ENCODE measurements at places on chromosomes 4 and X.

DNA sequence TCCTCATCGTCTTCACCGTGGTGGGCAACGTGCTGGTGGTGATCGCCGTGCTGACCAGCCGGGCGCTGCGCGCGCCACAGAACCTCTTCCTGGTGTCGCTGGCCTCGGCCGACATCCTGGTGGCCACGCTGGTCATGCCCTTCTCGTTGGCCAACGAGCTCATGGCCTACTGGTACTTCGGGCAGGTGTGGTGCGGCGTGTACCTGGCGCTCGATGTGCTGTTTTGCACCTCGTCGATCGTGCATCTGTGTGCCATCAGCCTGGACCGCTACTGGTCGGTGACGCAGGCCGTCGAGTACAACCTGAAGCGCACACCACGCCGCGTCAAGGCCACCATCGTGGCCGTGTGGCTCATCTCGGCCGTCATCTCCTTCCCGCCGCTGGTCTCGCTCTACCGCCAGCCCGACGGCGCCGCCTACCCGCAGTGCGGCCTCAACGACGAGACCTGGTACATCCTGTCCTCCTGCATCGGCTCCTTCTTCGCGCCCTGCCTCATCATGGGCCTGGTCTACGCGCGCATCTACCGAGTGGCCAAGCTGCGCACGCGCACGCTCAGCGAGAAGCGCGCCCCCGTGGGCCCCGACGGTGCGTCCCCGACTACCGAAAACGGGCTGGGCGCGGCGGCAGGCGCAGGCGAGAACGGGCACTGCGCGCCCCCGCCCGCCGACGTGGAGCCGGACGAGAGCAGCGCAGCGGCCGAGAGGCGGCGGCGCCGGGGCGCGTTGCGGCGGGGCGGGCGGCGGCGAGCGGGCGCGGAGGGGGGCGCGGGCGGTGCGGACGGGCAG, 792 bp downstream of the ADRA2C start:
- DNase-seq = no peak

- no peak for DNase-seq
Observed at GRCh38 chrX:8755813-8756212, 23.9 kb upstream of the ANOS1 start.

DNA sequence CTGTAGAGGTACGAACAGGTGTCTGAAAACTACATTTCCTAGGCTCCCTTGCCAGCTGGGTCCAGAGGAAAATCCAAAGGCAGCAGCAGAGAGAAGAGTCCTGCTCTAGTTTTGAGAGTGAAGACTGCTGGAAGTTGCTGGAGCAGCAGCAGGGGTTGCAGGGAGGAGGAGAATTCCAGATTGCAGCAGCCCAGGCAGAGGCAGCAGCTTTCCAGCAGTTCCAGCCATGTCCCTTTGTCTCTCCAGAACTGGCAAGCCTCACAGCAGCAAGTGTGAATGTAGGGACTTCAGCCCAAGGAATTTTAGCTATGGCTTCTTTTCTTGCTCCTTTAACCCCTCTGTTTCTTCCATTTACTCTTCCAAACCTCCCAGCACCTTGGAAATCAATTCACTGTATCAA, 24.1 kb upstream of the STIM2 start:
- DNase-seq = no peak

GRCh38 chrX:110402091-110402849, 43.6 kb downstream of the RTL9 start:
- DNase-seq = no peak

- no peak for DNase-seq
Observed at GRCh38 chr4:69875576-69875975, 15.6 kb upstream of the SULT1E1 start.

GRCh38 chr4:174874898-174875297, 43.3 kb upstream of the ADAM29 start:
- DNase-seq = no peak

- no peak for DNase-seq
Observed at GRCh38 chr4:154424810-154425484, 66.7 kb downstream of the DCHS2 start.

- DNase-seq = no peak
Observed at GRCh38 chr4:88533937-88534750, 10.6 kb upstream of the PYURF start.

GRCh38 chrX:37825215-37825842, 22.0 kb downstream of the DYNLT3 start:
- DNase-seq = peak; percentile 11

DNA sequence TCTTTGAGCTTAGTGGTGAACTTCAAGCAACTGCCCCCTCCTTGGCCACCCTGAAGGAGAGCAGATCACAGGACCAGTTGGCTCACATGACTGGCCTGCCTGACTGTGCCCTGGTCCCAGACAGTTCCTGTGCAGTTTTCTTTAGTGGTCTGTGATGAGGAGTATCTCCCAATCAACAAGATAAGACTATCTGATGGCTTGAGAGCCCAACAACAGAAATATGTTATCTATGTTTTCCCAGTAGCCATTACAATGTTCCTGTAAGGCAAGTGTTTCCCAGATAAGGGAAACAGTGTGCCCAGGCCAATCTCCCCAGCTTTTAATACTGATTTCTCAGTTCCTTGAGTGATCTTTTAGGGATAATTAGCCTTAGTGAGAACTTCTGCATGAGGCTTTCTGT, 14.2 kb upstream of the TIMM8A start:
- no peak for DNase-seq

- DNase-seq = no peak
Observed at GRCh38 chr4:159227984-159228383, 125.1 kb downstream of the RAPGEF2 start.

DNA sequence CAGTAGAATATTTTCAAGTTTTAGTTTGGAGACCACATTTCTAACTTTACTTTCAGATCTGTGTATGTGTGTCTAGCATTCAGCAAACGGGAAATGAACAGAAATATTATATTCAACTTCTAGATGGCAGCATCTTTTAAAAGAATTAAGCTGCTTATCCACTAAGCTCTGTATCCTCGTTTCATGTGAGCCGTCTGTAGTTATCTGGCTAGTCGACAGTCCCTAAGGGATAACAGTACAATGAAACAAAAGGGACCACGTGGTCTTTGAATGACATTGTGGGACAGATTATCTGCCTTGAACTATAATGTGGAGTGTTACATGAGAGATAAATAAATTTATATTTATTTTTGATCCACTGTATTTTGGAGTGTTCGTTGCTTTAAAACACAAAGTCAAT, 35.8 kb upstream of the PRSS12 start:
- no peak for DNase-seq

GRCh38 chr4:113960684-113961321, 18.6 kb downstream of the ARSJ start:
- DNase-seq = no peak

DNA sequence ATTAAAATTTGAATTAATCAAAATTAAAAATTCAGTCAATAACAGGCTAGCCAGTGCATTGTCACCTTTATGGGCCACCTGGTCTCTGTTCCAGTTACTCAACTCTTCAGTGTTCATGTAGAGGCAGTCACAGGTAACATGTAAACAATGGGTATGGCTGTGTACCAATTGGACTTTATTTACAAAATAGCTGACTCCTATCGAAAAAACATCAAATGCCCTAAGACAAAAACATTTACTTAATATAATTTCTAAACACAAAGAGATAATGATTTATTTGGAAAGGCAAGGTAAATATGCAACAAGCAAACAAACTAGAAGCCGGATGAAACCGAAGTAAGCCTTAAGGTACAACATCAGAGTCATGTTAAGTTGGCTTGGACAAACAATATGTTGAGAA, 8.8 kb downstream of the TMEM150C start:
- DNase-seq = no peak

DNA sequence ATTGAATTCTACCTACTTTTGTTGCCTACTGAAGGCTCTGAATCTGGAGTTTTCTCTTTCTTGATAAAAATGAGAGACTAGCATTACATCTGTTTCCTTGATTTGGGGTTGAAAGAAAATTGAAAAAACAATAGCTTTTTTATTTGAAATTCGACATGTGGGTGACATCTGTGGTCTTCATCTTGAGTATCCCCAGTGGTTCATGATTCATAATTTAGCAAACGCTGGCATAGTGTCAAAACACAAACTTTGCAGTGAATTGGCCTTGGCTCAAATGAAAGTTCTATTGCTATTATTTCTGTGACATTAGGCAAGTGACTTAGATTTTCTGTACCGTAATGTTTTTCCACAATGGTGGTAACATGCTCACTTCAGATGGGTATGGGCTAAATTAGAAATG, 747.6 kb downstream of the PCDH7 start:
- no peak for DNase-seq

DNA sequence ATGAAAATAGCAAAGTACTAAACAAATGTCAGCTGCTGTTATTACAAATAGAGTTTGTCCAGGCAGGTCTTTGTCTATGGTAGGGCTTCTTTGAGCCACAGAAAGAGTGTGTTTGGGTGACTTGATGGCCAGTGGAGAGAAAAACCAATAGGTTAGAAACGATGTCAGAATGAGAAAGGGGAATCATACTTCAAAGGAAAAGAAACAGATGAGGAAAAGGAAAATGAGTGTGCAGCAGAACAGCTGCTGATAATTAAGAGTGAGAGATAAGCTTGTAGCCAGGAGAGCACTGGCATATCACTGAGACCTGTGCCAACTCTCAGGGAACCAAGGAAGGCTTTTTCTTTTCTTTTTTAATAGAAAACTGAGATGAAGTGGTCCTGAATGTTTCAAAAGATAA, 257.2 kb downstream of the ARHGAP24 start:
- no peak for DNase-seq

DNA sequence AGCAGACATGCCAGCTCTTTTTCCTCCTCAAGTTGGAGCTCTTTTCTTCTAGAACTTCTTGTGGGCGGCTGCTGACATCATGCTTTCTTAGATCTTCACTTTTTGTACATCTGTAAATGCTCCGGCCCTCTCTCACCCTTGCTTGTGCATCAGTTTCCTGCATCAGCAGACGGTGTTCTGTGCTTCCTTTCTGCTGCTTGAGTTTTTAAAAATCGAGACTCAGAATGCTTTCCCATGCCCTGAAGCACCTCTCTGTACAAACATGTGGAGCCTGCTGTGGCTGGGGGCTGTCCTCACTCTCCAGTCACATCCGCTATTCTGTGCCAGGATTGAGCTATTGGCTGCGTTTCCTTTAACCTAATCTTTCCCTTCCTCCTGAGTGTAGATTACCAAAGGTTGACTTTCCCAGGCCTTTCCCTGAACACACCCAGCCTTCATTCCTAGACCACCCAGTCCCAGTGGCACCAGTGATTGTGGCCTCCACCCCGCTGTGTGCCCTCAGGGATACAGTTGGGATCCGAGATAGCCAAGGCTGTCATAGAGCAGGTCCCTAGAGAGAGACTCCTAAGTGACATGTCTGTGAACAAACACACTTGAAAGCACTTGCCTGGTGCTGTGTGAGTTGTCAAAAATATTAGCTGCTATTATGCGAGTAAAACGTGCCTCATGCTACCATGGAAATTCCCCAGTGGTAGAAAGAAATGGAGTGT, 41.9 kb downstream of the TNIP2 start:
- DNase-seq = peak; percentile 1

- DNase-seq = no peak
Observed at GRCh38 chr4:19739101-19739651, 512.5 kb upstream of the SLIT2 start.

DNA sequence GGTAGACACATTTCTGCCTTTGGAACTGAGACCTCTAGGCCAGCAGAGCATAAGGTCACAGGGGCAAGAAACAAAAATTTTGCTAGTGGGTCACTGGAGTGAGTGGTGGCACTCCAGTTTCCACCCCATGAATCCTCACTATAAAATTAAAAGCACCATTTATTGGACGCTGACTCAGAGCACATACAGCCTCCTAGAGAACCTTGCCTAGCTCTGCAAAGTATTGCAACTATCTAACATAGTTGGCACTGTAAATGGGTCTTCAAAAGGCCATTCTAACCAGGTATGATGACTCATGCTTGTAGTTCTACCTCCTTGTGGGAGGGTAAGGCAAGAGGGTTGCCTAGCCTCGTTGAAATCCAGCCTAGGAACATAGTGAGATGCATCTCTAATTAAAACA, 25.1 kb downstream of the RRAGB start:
- no peak for DNase-seq

DNA sequence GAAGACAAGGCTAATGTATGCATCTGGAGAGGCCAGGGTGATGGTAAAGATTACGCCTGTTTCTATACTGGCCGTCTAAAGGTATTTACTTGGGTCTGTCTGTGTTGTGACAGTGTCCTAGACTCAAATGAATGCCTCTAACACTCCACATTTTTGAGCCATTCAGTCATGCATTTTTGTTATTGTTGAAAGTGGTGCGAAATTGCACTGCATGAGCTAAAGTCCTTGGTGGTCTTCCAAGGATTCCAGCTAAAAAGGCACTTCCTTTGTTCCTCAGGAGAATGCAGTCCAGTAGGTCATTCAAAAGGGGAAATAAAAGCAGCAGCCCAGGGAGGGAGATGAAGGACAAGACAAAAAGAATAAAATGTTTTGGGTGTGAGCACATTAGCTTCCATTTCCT, 3.0 kb downstream of the GPC4 start:
- no peak for DNase-seq

DNA sequence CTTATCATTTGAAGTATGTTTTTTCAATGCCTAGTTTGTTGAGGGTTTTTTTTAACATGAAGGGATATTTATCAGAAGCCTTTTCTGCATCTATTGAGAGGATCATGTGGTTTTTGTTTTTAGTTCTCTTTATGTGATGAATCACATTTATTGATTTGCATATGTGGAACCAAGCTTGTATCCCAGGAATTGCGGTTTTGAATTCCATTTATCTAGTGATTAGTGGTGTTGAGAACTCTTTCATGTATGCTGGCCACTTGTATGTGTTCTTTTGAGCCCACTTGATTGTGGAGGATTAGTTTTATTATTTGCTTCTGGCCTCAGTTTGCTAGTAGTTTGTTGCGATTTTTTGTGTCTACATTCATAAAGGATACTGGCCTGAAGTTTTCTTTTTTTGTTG, 85.0 kb upstream of the CNKSR2 start:
- DNase-seq = no peak

- DNase-seq = no peak
Observed at GRCh38 chr4:122908223-122908622, 14.2 kb downstream of the NUDT6 start.

DNA sequence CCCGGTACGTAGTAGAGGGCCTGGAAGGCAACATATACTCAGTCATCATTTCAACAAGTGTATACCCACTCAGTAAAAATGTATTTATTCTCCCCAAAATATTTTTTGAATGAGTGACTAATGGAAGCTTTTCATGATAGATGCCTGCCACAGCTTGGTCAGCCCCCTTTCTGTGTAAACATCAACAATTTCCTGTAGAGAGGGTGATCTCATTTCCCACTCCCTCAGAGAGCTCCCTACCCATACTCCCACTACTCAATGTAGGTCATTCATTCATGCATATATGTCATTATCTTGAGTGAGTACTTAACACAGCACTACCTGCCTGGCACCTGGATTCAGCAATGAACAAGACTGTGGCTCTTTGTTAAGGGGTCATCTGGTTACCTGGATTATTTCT, 81.9 kb downstream of the STK32B start:
- no peak for DNase-seq

- DNase-seq = no peak
Observed at GRCh38 chr4:88771883-88772450, 74.3 kb upstream of the NAP1L5 start.

- no peak for DNase-seq
Observed at GRCh38 chr4:77082886-77083608, 7.3 kb upstream of the CCNI start.

All from activated CD8-positive, alpha-beta memory T cell treated with anti-CD3 and anti-CD28 coated beads for 1 hour (primary cell).